ENCODE measurements at places on chromosomes 6 and 20.

DNA sequence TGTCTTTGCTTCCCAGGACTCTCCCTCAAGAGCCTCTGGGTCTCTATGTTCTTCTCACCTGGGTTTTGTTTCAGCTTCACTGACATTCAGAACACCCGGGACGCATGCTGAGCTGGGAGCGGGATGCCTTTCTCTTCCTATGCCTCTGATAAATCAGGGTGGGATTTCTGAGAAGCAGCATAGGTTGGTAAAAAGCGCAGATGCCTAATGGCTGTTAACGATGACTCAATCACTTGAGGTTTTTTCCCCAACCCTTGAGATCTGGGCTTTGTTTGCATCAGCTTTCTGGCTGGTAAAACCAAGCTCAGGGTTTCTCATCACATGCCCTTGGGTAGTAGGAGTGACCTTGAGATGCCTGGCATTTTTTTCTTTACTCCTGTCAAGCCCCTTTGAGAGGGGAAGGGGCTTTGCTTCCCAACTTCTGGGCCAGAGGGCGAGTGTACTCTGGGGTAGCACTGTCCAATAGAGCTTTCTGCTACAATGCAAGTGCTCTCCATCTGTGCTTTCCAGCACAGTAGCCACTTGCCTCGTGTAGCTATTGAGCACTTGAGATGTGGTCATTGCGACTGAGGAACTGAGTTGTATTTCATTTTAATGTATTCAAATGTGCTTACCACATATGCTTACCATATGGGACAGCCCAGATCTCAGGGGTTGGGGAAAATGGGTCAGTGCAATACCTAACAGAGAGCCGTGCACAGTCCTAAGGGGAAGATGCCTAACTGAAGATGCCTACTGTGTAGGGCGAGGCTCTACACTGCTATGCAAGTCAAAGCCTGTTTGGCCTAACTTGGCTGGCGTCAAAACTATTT, 69.1 kb downstream of the PPP1R14C start:
- DNase-seq = no peak

- DNase-seq = no peak
Observed at GRCh38 chr6:169530752-169531123, 171.1 kb downstream of the WDR27 start.

- DNase-seq = no peak
Observed at GRCh38 chr6:169084067-169084466, 169.6 kb downstream of the THBS2 start.

- DNase-seq = no peak
Observed at GRCh38 chr6:110930781-110931180, 27.7 kb upstream of the GTF3C6 start.

- no peak for DNase-seq
Observed at GRCh38 chr20:57342829-57343228, 8.2 kb upstream of the RAE1 start.

DNA sequence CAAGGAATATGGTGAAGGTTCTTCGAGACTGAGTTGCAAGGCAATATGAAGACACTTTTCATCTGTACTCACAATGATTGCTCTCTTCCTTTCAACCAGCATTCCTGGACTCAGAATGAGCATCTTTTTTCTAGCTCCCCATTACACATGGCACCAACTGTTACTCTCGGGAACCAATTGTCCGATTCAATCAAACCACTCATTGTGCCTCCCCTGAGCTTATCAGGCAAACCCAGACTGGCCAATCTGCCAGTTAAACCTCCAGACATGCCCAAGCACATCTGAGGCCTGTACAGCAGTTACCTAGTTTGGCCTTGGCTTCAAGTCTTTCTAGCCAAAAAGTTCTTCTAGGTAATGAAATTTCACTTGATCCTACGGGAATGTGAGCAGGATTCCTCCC, 164.1 kb downstream of the ID4 start:
- DNase-seq = no peak

DNA sequence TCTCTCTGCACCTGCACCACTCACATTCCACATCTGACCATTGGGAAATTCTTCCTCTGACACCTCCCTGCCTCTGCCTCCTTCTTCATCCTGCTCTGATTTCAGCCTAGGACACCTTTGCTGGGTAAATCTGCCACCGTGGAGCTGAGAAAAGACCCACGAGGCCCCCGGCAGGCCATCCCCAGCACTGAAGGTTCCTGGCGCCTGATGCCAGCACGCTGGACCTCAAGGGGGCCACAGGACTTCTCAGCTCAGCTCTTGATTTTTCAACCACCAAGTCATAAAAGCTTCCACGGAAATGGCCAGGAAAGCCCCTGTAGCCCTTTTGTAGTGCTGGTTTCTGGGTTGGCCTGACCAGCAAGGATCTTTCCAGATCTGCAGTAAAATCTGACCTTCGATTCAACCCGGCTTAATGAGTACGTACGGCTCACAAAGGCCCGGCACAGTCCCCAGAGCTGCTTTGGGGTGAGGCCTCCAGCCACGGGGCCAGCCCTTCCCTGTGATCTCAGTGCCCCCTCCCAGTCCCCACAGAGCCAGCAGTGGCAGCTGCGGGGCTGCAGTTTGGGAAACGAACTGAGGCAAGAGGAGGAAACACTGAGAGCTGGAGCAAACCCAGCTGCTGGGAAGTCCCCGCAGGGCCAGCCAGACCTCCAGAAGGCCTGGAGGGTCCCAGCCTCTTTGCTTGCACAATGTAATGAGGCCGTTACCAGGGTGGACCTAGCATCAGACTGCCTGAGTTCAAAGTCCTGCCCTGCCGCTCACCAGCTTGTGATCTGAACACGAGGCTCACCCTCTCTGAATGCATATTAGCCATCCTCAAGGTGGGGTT, 157.5 kb downstream of the BMP7 start:
- DNase-seq = no peak

DNA sequence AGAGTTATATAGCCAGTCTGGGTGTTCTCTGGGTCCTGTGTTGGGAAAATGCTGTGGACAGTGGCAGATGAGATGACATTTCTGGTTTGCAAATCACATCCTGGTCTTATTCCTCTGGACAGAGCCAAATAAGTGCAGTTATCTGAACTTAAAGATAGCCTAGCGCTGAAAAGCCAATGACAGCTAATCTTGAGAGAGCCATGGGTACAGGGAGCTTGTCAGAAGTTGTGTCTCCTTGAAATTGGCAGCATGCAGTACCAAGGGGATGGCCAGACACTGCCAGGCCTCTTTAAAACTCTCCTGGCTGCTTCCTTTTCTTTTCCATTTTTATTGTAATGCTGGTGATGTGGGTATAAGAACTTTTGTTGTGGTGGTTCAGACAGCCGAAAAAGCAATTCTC, 362.5 kb downstream of the FARS2 start:
- DNase-seq = no peak

GRCh38 chr20:32485770-32486478, 99.2 kb downstream of the NOL4L start:
- no peak for DNase-seq

GRCh38 chr20:63740627-63741353, 1.2 kb downstream of the SLC2A4RG start:
- DNase-seq = peak; percentile 31

- no peak for DNase-seq
Observed at GRCh38 chr6:126063512-126064146, 77.3 kb downstream of the TRMT11 start.

DNA sequence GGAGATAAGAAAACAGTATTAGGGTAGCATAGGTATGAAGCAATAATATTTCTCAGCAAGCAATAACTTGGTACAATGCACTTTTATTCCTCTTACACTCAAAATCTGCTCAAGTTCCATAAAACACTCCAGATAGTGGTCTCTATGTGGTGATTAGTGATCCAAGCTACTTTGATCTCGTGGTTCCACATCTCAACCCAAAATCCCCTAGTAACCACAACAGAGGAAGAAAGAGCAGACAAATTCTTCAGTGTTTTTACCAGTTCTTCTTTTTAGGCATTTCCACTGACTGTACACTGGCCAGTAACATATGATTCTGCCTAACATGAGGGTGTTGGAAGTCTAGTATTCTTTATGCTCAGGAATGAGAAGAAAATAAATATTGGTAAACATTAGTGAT, 309.0 kb upstream of the PTCHD4 start:
- no peak for DNase-seq

GRCh38 chr6:26141378-26141904, 54.2 kb downstream of the HFE start:
- no peak for DNase-seq

GRCh38 chr20:12201289-12201991, 283.7 kb downstream of the BTBD3 start:
- no peak for DNase-seq

GRCh38 chr6:90197854-90198496, 98.7 kb downstream of the BACH2 start:
- no peak for DNase-seq

GRCh38 chr20:15374682-15375081, 1037.3 kb upstream of the FLRT3 start:
- no peak for DNase-seq

DNA sequence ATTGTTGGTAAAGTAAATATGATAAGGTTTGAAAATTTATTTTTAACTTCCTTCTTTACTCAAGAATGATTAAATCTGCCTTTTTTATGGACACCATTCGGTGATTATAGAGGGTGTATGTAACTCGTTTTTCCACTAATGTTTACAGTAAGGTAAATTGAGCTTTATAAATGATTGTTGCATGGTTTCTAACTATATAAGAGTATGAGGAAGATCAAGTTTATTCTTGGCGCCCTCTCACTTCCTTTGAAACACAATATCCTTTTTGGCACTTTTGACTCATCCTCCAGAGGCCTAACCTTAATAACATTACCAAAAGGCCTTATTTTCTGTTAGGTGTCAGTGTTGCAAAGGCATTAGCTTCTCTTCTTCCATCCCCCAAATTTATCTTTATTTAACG, 41.8 kb upstream of the MTRF1L start:
- DNase-seq = no peak

GRCh38 chr6:21559238-21559637, 34.3 kb upstream of the SOX4 start:
- DNase-seq = no peak

DNA sequence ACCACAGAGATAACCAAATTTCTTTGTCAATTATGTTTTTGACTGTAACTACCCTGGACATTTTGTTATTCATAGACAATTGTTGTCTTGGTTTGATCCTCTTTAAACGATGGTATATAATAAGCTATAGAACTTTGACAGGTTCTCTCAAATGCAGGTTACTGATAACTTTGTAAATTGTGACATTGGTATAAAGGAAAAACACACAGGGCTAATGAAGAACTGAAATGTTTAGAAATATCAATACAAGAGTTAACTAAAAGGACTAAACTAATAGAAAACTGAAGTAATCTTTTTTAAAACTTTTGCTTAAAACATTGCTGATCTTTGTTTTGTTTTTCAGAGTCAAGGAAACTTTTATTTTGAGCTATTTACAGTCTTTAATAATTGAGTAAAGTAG, 124.8 kb downstream of the TPBG start:
- no peak for DNase-seq

- DNase-seq = no peak
Observed at GRCh38 chr20:32663335-32664011, 10.3 kb downstream of the C20orf203 start.

- no peak for DNase-seq
Observed at GRCh38 chr20:48662711-48663110, 165.1 kb downstream of the PREX1 start.

GRCh38 chr20:19875376-19876221, 117.5 kb downstream of the RIN2 start:
- DNase-seq = no peak

DNA sequence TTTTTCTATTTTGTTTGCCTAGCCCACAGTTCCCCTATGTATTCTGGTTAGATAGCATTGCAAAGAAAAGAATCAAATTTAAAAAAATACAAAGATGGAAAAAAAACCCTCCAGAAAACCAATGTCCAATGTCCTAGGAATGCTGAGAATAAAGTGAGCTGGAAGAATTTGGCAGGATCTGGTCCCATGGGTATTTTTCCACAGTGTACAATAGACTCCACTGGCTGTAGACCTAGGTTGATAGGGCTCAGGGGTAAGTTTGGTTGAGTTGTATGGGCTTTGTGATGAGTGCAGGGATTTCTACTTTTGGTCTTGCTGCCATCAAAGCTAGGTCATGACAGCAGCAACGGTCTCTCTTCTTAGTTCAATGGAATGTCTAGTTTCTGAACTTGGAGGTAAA, 41.5 kb downstream of the SLC22A2 start:
- DNase-seq = no peak

DNA sequence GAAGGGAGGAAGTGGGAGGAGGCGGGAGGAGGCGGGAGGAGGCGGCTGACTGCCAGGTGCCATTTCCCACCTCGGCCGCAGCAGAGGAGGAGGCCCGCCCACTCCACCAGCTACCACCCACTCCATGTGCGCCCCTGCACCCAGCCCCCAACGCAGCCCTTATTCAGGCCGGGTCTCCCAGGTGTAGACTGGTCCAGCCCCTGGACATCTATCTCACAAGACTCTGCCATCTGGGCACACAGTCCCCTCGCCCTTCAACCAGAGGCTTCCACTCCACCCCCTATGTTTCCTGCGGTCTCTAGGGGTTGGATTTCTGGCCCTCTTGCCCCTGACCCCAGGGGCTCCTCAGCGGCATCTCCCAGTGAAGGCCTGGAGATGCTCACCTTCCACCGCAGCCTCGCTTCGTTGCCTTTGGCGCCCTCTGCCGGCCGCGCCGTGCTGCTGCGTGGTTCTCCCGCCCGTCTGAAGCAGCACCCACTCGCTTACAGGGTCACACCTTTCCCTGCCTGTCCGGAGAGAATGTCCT, 32.6 kb upstream of the FAM83D start:
- DNase-seq = peak; percentile 86

DNA sequence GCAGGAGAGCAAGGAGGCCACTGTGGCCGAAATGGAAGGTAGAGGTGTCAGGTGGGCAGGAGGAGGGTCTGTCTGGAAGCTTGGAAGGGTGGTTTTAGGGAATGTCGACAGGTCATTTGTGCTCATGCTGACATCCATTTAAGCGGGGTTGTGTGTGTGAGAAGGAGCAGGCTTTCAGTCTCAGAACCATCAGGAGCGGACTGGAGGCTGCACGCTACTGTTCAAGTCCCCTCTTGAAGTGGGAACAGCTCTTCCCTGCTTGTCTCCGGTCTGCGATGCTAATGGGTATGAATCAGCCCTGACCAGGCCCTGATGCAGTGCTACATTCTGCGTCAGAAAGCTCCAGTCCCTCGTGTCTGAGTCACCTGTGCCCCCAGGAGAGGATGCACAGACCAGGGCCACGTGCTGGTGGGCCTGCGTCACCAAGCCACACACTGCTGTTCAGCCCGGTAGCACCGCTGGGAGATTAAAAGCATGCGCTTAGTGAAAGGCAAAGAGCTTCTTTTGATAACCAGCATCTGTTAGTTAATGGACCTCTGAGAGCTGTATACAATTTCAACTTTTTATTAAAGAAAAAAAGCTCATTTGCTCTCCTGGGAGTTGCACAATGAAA, 58.0 kb downstream of the APCDD1L start:
- no peak for DNase-seq

GRCh38 chr6:34729631-34730470, 27.5 kb upstream of the SNRPC start:
- no peak for DNase-seq

DNA sequence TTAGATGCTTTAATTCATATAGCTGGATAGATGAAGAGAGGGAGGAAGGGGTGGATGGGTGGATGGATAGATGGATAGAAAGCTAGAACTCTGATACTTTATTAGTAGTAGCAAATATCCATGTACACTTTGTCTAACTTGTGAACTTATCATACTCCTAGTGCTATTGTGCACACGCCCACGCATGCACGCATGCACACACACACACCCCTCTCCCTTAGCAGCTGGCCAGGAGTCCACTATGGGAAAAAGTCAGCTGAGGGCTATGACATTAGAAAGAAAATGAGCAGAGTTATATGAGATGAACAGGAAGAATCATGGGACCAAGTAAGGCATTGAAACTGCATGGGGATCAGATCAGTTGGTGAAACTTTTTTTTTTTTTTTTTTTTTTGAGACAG, 28.6 kb downstream of the TAB2 start:
- DNase-seq = no peak
